Left kidney (tissue), 8 donors: ENCODE measurements at places on chromosomes 7 and 10. TPM values are rescaled to one million over a fixed set of nuclear protein-coding genes. Genes with fewer than 3 reads are reported as not detected.

Gene PPP1R3C
- polyA plus RNA-seq: 37.3 TPM

DNA sequence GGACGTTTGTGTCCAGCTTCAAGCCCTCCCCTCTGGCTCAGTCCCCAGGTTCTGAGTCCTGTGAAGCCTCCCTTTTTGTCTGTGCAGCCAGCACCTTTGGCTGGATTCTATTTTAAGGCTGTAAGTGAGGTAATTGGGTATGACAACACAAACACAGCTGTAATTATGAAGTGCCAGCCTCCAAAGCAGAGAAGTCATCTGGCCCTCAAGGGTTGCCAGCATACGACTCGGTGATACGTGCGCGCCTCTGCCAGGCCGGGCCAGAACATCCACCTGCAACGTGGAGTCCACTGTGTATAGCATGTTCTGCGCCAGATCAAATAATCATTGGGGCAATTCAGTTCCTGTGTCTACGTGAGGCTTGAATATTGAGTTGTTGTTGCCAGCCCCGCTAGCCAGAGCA, 6.7 kb upstream of the FAM180A start:
- no peak for DNase-seq

Gene VWDE
- 8.7 TPM for polyA plus RNA-seq

Gene CYP2C19
- 0.12 TPM for polyA plus RNA-seq

Gene HOXA5
- 76.0 TPM for polyA plus RNA-seq

GRCh38 chr7:96080027-96080426, 241.9 kb downstream of the SLC25A13 start:
- DNase-seq: no peak

Gene PUS7
- 25.4 TPM for polyA plus RNA-seq

Gene METTL27
- 5.1 TPM for polyA plus RNA-seq

DNA sequence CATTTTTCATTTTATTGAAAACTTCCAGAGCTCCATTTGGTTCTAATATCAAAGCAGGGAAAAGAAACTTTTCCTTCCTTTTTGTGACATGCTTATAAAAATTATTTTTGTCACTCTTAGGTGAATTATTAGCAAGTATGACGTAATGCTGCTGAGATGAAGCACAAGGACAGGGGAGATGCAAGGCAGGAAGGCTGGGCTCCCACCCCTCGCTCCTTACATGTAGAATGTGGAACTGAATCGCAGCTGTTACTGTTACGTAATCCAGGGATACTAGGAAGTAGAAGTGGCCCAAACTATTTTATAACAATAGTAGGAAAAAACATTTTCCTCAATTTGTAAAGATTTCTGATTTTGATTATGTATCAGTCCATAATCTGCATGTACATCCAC, 17.1 kb upstream of the GTPBP4 start:
- no peak for DNase-seq

DNA sequence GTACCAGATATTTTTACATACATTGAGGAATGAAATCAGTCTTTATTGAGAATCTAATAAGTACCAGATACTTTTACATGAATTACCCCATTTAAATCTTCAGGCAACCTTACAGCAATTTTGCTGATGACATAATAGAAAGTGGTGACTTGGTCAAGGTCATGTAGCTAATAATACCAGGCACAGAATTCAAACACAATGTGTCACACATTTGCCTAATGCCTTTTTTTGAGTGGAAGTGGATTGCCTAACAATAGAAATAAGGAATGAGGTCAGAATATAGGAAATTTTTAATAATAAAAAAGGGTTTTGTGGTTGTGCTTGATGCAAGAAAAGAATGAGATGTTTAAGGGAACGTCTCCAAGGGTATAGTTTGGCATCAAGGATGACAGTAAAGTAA, 466.6 kb upstream of the IGFBP3 start:
- no peak for DNase-seq

Gene CALCR
- polyA plus RNA-seq: 1.0 TPM
